ENCODE measurements at places on chromosomes 2 and 18. TPM values are rescaled to one million over a fixed set of nuclear protein-coding genes. Genes with fewer than 3 reads are reported as not detected.

Gene SERPINB4
- not detected for total RNA-seq

Gene RABL2A
- 23.5 TPM for total RNA-seq

- no peak for DNase-seq
Observed at GRCh38 chr2:196597531-196597930, 42.0 kb upstream of the CCDC150 start.

- no peak for DNase-seq
Observed at GRCh38 chr2:64489081-64489751, 34.9 kb upstream of the AFTPH start.

DNA sequence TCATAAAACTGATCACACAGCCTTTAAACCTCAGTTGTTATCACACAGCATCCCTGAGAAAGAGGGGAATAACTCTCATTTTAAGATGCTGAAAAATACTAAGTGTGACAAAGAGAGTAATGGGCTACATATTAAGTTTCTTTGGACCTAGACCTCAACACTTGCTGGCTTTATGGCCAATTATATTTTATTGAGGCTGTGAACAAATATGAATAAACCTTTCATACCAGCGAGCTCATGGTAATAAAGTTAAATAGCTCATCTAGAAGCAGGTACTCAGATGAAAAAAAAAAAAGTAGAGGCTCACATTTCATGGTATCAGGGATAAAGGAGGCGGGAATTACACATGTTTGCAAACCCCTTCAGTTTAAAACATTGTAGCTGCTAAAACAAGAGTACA lies 75.7 kb downstream of the DOCK10 start:
- DNase-seq = no peak

GRCh38 chr2:55120634-55121359 lies 70.5 kb upstream of the RTN4 start:
- DNase-seq = no peak

- DNase-seq = no peak
Observed at GRCh38 chr2:132419941-132420340, 3.3 kb downstream of the GPR39 start.

DNA sequence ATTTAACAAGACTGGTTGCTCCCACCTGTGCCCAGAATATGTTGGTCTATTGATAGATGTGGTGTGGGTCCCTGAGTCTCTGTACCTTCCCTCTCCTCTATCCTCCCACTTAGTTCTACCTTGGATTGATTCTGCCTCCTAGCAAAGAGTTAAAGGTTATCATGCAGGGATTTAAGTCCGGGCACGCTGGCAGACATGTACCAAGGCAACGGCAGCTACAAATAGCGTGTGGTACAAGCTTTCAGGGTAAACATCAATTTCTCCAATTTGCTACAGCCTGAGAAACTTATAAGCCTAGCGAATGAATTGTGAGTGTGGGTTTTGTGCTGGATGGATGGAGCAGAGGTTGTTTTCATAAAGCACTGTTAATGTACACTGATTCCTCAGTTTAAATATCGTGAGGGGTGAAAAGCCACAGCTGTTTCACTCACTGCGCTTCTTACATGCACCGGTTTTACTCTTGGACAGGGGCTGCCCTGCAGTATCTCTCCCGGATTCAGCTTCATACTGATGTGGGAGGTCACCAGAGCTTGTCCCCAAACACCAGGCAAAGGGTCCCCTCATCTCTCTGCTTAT lies 289.8 kb downstream of the ICOS start:
- DNase-seq = no peak

GRCh38 chr2:133576714-133577113 lies 8.5 kb upstream of the NCKAP5 start:
- no peak for DNase-seq

- DNase-seq = peak; percentile 54
Observed at GRCh38 chr2:32008805-32009515, 1.8 kb downstream of the MEMO1 start.

GRCh38 chr18:26458526-26459232 lies 89.7 kb downstream of the KCTD1 start:
- DNase-seq = no peak

GRCh38 chr2:108194409-108195132 lies 45.2 kb upstream of the SULT1C3 start:
- DNase-seq = no peak

- no peak for DNase-seq
Observed at GRCh38 chr2:149586063-149586462, 1.5 kb downstream of the MMADHC start.

Data from activated CD4-positive, alpha-beta T cell treated with anti-CD3 and anti-CD28 coated beads, Interleukin-2, amount 10 ng/mL, durations not matched to agents 24 days and 14 days (primary cell).